ENCODE measurements at places on chromosomes 6 and 20. TPM values are rescaled to one million over a fixed set of nuclear protein-coding genes. Genes with fewer than 3 reads are reported as not detected.

The MROH8 gene
- 2.1 TPM for polyA plus RNA-seq

The PHACTR1 gene
- 1.1 TPM for polyA plus RNA-seq

GRCh38 chr6:155397172-155397705, 58.4 kb downstream of the NOX3 start:
- H3K27ac ChIP-seq: no peak overlapping the region
- DNase-seq: no peak
- peaks cover 11% of the 10 kb centered on the region for H3K27me3 ChIP-seq
- H3K4me3 ChIP-seq: no peak overlapping the region
- H3K4me1 ChIP-seq: peaks cover 8% of the 10 kb centered on the region

DNA sequence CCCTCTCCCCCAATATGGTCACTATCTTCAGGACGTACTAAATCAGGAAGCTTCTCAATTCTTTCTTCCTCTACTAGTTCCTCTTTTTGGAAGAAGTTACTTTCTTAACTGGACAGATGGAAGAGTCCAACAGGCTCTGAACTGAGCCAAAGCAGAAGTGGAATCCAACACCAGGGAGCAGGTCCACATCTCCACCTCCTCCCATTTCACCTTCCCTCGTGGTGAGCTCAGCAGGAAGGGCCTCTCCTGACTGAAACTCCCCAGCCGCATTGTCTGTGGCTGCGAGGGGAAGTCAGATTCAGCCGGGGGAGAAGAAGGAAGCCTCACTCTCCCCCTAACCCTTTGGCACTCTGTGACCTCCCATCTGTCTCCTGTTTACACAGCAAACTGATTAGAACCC, 63.8 kb upstream of the UST start:
- H3K27me3 ChIP-seq: peaks cover 5% of the 10 kb centered on the region
- H3K4me3 ChIP-seq: no peak overlapping the region
- no peaks in the 10 kb centered on the region for H3K4me1 ChIP-seq
- no peak overlapping the region for H3K27ac ChIP-seq

DNA sequence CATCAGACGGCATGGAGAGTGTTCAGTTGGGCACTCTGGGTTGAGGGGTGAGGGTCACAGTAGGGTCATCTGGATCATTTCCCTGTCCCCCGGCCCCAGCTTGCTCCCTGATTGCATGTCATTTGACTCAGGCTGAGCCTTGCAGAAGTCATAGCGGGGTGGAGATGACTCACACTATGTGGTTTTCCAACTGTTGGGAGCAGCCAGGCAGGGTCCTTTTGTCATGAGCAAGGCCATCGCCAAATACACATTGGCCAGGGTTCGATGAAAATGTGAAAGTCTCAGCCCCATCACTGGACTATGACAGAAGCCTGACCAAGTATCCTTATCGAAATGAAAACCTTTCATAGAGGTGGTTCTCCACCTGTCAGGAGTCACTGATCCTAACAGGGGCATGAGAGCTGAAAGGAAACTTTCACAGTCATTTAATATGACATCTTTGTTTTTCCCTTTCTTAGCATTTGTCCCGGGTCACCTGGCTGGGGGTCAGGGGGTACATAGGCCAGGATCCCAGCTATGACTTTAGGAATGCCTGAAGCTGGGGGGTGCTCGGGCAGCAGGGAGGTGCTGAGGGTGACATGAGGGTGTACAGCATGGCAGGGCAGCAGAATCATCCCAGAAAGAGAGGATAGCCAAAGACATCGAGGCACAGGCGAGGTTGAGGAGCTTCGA, 70.2 kb upstream of the CD93 start:
- H3K4me1 ChIP-seq: peaks cover 12% of the 10 kb centered on the region
- DNase-seq: no peak
- H3K36me3 ChIP-seq: no peaks in the 10 kb centered on the region

DNA sequence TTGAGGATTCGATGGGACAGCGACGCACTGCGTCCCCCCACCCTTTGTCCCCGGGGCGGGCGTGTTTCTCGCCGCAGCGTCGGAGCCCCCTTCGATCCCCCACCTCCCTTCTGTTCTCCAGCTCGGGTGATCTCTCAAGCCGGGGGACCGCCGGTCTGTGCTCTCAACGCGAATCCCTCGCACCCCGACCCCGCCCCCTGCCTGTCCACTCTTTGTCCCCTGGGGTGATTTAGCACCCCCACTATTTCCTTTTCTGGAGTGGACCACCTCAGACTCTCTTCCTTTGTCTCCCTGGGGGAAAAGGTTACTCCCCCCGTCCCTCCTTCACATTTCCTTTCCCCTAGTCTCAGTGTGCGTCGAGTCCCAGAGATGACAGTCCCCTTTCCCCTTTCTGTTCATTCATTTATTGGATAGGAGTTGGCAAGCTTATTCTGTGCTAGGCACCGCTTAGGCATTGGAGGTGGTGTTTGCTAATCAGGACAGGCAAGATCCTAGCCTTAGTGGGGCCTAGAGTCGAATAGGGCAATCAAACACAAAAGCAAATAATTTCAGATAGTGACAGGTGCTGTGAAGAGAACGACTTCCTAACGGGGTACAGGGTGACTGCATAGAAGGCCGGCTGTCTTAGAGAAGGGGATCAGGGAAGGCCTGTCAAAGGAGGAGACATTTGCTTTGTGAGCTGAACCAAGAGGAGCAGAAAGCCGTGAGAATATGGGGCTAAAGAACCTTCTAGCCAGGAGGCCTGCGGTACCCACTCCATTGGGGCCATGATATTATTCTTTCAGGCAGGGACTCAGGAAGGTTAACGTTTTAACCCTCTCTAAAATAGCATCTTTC, 741 bp downstream of the PTPN1 start:
- DNase-seq: no peak
- no peaks in the 10 kb centered on the region for H3K27me3 ChIP-seq
- peak overlapping the region; percentile 86 for H3K27ac ChIP-seq
- no peaks in the 10 kb centered on the region for H3K36me3 ChIP-seq

GRCh38 chr20:10090588-10091166, 55.9 kb downstream of the ANKEF1 start:
- no peak overlapping the region for H3K27ac ChIP-seq
- no peaks in the 10 kb centered on the region for H3K36me3 ChIP-seq
- no peaks in the 10 kb centered on the region for H3K27me3 ChIP-seq
- no peaks in the 10 kb centered on the region for H3K4me1 ChIP-seq
- no peak overlapping the region for H3K4me3 ChIP-seq

GRCh38 chr6:161226009-161226964, 47.6 kb downstream of the AGPAT4 start:
- DNase-seq: peak; percentile 88
- H3K36me3 ChIP-seq: peaks cover 34% of the 10 kb centered on the region
- peak overlapping the region; percentile 97 for H3K27ac ChIP-seq

- no peak overlapping the region for H3K4me3 ChIP-seq
- peaks cover 2% of the 10 kb centered on the region for H3K27me3 ChIP-seq
- no peak overlapping the region for H3K27ac ChIP-seq
- no peaks in the 10 kb centered on the region for H3K36me3 ChIP-seq
These were observed 13.3 kb upstream of the BEND3 start for GRCh38 chr6:107128577-107128976.

GRCh38 chr6:117829594-117830319, 77.3 kb upstream of the SLC35F1 start:
- H3K27me3 ChIP-seq: peaks cover 9% of the 10 kb centered on the region
- H3K4me3 ChIP-seq: no peak overlapping the region
- DNase-seq: no peak
- no peaks in the 10 kb centered on the region for H3K36me3 ChIP-seq
- H3K4me1 ChIP-seq: no peaks in the 10 kb centered on the region
